ENCODE measurements at places on chromosomes 3 and 15.

- DNase-seq: no peak
These were observed 101.2 kb upstream of the WNT5A start for GRCh38 chr3:55588146-55588765.

GRCh38 chr15:99106417-99107220 lies 1.7 kb downstream of the SYNM start:
- DNase-seq: no peak

DNA sequence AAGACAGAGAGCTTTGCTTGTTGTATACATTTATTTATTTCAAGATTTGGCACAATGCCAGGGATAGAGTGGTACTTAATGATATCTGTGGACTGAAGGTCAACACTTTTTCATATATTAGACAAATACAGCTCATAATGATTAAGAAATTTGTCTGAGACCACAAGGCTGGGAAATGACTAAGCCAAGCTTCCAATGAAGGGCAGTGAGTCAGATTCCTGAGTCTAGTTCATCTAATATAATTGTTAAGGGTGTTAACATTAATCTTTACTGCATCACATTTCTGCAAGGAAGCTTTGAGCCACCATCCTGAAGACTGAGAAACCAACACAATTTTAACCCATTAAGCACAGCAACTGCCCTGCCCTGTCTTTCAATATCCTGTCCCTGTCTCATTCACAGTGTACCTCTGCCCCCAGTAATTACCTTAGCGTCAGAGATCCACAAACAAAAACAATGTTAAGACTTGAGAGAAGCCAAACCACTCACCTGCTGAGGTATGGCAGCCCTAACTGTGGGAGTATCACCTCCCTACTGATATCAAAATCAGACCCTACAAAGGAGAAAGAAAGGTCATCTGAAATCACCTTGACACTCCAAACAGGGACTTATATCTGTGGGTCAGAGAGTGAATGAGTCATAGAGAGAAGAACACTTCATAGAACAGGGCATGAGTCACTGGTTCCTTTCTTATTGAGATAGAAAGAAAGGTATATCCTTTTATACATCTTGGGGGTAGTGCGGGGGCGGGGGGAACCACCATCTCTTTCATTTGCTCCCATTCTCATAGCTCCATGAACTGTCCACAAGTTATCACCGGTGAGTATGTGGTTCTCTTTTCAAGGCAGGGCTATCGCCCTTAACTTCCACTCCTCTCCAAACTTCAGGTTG lies 74.7 kb downstream of the MAGI1 start:
- DNase-seq: peak; percentile 79

- DNase-seq: no peak
These were observed 244.5 kb downstream of the RBMS3 start for GRCh38 chr3:29525254-29525881.

- DNase-seq: no peak
These were observed 203.6 kb upstream of the WNT5A start for GRCh38 chr3:55690726-55691125.

- no peak for DNase-seq
These were observed 79.2 kb downstream of the P3H2 start for GRCh38 chr3:190041333-190042041.

- DNase-seq: no peak
These were observed 1.7 kb downstream of the SLC25A20 start for GRCh38 chr3:48896936-48897335.

- no peak for DNase-seq
These were observed 740.5 kb downstream of the ROBO2 start for GRCh38 chr3:77780278-77780996.

GRCh38 chr3:138136201-138136600 lies 4.0 kb upstream of the A4GNT start:
- DNase-seq: no peak

DNA sequence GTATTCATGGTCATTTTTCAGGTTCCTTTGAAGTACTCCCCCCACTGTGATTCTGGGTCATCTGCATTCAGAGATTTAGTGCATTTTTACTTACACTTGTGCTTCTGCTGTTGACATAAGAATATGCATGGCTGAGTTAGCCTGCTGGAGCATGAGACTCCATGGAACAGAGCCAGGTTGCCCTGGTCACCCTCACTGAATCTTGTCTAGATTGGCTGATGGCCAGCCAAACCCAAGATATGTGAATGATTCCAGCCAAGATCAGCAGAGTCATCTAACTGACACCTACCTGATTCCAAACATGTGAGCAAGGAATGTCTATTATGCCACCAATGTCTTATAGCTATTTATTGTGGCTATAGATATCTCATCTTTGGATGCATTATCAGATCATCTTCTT lies 25.1 kb downstream of the DTWD1 start:
- DNase-seq: no peak

DNA sequence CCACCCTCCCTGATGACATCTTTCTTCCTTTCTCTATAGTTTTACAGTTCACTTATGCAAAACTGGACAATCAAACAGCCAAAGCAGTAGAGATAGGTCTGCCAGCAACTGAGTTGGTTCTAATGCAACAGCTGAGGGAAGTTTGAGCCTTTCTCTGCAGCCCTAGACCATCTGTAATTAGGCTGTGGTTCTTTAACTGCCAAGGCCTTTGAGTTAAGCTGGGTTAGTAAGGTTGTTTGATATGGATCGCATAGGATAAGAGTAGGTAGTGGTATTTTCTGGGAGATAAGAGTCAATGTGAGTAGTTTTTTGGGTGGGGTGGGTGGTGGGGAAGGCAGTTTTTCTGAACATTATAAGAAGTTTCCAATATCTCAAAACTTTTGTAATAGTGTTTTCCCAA lies 3.0 kb downstream of the RPL39L start:
- no peak for DNase-seq

DNA sequence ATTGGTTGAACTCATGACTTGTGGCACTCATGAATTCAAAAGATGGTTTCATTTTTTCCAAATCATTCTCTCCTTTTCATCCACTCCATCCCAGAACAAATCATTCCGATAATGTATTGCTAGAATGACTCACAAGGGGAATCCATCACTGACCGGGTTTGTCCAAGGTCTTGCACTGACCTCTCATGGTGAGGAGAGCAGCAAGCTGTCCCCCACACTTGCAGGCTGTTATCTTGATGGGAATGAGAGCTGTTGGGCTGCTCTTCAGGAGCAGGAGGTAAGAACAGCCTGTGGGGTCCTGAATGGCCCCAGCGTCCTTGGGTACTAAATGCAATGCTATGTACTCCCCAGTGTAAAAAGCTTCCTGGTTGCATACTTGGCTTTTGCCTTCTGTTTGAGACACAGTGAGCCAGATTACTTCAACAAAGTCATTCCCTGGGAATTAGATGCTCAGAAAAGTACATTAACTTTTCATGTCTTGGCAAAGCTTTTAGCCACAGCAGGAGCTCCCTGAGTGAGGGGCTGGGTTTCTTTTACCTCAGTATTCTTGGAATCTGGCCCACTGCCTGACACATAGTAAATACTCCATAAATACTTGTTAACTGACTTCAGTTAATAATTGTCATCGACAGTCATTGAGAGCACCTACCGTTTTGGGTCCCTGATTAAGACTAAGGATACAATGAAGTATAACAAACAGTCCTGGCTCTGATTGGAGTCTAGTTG lies 24.1 kb downstream of the CCNL1 start:
- DNase-seq: no peak

GRCh38 chr3:18580268-18580667 lies 155.1 kb upstream of the SATB1 start:
- no peak for DNase-seq

DNA sequence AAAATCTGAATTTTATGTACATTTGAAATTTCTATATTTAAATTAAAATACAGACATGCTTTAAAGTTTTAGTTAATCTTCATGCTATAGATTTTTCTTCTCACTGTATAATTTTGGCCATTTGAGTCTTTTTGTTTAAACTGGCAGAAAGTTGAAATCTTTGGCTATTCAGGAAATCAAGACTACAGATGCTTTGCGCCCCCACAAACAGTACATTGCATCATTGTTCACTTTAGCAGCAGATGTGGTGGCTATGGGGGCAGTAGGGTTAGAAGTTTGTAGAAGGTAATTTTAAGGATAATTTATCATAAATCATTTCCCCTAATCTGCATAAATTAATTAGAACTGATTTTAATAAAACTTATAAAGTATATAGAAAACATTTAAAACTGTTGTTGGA lies 20.9 kb downstream of the SPPL2A start:
- no peak for DNase-seq

DNA sequence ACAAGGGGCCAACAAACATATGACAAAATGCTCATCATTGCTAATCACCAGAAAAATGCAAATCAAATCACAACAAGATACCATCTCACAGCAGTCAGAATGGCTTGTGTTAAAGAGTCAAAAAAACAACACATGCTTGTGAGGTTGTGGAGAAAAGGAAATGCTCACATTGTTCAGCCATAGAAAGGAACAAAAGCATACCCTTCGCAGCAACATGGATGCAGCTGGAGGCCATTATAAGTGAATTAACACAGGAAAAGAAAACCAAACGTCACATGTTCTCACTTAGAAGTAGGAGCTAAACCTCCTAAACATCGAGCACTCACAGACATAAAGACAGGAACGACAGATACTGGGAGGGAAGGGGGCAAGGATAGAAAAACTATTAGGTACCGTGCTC lies 678.4 kb upstream of the GRM7 start:
- no peak for DNase-seq

DNA sequence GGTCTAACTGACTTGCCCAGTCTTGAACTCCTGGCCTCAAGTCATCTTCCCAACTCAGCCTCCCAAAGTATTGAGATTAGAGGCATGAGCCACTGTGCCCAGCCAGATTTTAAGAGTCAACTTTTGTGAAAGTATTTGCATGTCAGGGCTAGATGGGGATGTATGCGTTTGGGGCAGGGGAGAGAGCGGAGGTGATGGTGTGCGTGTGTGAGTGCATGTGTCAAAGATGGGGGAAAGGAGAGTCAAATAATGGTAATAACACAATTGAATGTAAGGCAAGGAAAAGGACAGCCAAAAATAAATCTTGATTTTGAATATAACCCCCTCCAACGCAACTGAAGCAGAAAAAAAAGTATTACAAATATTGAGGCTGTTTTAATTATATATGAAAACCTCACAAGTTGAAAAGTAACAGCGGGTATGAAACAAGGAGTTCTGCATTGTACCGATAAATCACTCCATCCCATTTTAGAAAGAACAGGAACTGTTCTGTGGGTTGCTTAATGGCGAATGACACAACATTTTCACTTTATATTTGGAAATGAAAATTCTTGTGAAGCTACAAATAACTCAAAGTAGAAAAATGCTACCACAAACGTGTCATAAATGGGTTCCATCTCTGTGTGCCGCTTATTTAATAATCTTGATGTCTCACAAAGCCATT lies 29.9 kb upstream of the LDHAL6B start:
- no peak for DNase-seq

GRCh38 chr3:38581774-38582173 lies 67.7 kb downstream of the SCN5A start:
- DNase-seq: no peak

GRCh38 chr3:131630807-131631206 lies 128.0 kb upstream of the MRPL3 start:
- DNase-seq: peak; percentile 20

- no peak for DNase-seq
These were observed 19.4 kb downstream of the CDCP1 start for GRCh38 chr3:45126730-45127129.

- DNase-seq: peak; percentile 48
These were observed 12.6 kb upstream of the FRMD5 start for GRCh38 chr15:44207643-44208042.

DNA sequence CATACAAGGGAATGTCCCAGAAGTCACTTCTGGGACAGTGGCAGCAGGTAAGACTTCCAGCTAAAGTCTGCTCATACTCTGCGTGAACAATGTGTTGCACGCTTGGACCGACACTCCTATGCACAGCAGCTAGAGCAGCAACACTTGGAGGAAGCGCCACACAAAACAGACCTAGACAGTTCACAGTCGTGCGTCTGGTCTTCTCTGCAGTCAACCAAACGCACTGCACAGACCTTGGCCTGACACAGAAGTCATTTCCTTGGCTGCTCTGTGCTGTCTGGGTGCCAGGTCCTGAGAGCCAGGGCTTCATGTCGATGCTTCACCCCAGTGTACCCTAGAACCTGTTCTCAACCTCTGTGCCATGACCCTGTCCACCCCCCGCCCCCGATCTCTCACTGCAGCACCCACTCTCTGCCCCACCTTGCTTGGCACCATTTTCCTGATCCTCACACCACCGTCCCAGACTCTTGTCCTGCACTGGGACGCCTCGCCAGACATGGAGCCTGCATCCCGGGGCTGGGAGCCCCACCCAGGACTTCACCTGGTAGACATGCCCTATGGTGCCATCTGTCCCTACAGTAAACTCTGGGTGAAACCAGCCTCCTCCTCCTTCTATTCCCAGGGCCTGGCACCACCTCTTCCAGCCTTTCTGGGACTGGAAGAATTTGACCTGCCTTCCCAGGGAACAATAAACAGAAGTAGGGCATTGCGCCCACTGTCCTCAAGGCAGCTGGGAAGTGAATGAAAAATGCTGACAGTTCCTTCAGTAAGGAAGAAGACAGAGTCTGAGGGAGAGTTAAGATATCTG lies 3.1 kb downstream of the ATP10A start:
- DNase-seq: no peak

- no peak for DNase-seq
These were observed 284.1 kb downstream of the FHIT start for GRCh38 chr3:60967141-60967540.

DNA sequence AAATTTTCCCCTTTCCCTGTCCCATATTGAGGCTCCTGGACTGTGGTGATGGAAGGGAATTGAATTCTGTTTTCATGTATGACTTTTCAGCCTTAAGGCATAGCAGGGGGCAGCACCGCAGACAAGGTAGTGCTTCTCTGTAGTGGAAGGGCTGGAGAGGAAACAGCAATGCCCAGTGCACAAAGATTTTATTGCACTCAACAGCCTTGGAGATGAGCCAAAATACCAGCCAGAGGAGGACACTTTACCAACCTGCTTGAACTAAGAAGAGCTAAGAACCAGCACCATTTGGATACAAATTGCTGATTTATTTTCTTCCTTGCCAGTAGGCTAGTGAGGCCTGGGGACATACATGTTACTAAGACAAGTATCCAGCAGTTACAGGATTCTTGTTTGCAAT lies 98.7 kb downstream of the KCNMB2 start:
- DNase-seq: no peak

- no peak for DNase-seq
These were observed 61.4 kb downstream of the GADL1 start for GRCh38 chr3:30832961-30833575.

- no peak for DNase-seq
These were observed 25.2 kb downstream of the ITGB5 start for GRCh38 chr3:124862006-124862405.

DNA sequence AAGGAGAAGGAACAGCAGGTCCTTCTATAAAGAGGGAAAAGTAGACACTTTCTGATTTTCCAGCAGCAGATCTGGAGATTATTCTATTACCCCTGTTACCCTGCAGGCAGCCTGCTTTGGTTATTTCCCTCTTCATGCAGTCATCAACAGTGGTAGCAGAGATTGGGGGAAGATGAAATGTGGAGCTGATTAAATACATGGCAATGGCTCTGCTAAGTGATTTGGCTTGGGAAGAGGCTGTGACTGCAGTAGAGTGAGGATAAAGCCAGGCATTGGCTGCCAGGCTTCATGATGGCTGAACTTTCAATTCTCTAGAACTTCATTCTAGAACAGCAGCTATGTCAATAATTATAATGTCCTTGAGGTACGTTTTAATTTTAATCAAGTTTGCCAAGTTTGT lies 29.1 kb downstream of the PTX3 start:
- no peak for DNase-seq

All from GM04504 (cell line).